Epithelial cell of esophagus (primary cell): ENCODE measurements at places on chromosomes 5 and 9.

- DNase-seq: no peak
Observed at GRCh38 chr5:95244479-95244878, 40.4 kb downstream of the MCTP1 start.

DNA sequence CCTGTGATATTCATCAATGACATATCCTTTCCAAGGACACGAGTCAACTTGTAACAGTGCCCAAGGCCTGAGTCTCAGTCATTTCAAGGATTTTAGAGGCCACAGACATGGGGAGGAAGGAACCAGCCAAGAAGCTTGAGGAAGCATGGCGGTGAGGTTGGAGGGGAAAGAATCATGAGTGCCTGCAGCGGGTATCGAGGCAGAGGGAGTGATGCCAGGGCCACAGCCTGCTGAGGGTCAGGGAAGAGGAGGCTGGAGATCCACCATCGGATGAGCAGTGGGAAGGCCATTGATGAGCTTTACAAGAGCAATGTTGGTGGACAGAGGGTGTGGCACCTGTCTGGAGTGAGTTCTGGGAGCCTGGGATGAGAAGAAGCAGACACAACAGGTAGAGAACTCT lies 88.5 kb upstream of the IER5L start:
- DNase-seq: no peak

DNA sequence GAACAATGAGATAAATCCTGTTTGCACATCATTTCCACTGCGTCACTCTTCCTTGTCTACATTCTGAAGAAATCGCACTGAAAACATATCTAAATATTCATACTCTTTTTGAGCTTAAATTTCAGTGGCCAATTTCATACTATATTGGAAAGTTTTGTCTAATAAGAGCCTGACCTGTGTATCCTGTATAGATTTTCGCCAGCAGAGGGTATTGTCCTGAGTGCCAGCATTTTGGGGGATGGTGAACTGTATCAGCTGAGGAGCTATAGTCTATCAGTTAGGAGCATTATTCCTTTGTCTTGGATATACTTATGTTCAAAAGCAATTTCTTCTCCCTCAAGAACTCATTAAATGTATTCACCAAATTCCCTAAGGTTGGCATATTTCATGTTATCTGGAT lies 102.3 kb downstream of the SEMA6A start:
- DNase-seq: no peak

DNA sequence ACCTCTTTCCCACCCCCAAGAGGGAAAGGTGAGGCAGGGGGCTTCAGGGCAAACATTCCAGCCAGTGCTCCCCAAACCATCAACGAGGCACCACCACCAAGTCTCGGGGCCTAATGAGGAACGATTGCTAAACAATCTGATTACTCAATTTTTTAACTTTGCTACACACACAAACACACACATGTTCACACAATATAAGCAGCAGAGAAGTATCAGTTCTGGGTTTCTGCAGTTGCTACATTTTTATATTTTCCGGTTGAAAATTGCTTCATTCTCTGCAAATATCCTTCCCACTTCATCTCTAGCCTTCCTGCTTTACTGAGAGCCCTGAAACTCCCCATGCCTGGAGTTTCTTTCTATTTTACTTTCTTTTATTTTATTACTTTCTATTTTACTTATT lies 60.2 kb downstream of the FEM1C start:
- no peak for DNase-seq

- peak; percentile 91 for DNase-seq
Observed at GRCh38 chr5:151093476-151093889, 12.6 kb upstream of the TNIP1 start.

DNA sequence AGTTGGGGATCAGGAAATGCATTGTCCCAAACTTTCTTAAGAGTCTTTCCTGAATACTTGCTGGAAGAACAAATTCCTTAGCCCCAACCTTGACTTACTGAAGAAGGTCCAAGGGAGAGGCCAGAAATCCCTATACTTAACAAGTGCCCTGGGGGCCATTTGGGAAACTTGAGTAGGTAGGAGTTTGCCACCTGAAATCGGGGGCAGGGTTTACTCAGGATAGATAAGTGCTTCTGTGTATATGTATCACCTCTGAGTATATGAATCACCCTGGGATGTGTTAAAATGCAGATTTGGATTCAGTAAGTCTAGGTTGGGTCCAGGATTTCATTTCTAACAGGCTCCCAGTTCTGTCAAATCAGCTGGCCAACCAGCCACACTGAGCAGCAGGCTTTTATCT lies 47.9 kb upstream of the MYO10 start:
- DNase-seq: peak; percentile 13
